NCI-H460 (cell line): ENCODE measurements at places on chromosomes 12 and 14. TPM values are rescaled to one million over a fixed set of nuclear protein-coding genes. Genes with fewer than 3 reads are reported as not detected.

WSB2 gene
- 105 and 111 TPM in 2 replicates for total RNA-seq

KRT6A gene
- not detected in 2 replicates for total RNA-seq

DNA sequence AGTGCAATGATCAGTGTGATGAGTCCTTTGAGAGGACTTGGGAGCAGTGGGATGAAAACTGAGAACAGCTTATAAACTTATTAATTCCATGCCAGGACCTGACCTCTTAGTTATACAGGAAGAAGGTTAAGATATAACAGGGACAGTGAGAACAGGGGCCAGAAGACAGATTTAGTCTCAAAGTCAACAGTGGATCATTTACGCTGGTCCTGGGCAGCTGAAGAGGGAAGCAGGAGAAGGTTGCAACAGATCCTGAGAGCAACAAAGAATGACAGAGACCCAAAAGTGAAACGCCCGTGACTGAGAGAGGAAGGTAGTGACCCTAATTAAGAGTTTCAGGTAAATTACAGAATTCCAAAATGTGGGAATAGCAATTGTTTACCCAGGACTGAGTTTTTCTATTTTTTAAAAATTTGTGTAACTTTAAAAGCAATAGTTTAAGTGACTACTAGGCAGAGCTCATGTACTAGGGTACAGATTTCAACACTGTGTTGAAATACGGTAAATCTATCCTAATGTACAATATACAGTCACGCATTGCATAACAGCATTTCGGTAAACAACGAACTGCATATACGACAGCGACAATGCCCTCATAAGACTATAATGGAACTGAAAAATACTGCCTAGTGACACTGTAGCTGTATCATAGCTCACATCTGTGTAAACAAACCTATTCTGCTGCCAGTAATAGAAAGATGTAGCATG, 77.7 kb upstream of the GNPNAT1 start:
- no peak for DNase-seq

CCND2 gene
- 0.06 and 0.17 TPM in 2 replicates for total RNA-seq

- no peak for DNase-seq
Measured at GRCh38 chr12:30450226-30450625, 245.4 kb downstream of the IPO8 start.

DNA sequence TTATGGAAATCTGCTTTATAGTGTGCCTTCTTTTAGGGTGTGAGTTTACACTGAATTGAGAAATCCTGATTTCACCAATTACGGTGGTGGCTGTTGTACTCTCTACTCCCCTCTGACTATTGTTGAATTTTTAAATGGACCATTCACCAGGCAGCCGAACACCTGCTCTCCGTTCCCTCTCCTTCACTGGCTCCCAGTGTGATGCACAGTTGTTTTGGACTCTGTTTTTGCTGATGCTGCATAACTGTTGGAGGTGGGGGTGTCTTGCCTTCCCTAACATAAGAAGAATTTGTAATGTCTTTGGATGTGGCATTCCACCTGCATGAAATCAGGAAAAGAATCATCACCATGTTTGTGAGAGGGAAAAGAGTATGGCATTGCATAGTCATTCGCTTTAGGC, 341.2 kb downstream of the SNAPC1 start:
- DNase-seq: no peak

- no peak for DNase-seq
Measured at GRCh38 chr12:42365486-42365885, 39.5 kb downstream of the PPHLN1 start.
